ENCODE measurements at places on chromosomes 12 and 14. TPM values are rescaled to one million over a fixed set of nuclear protein-coding genes. Genes with fewer than 3 reads are reported as not detected.

TULP3 gene
- 25.3 TPM for total RNA-seq

GRCh38 chr12:51205350-51205749 is 12.5 kb downstream of the POU6F1 start:
- H3K27ac ChIP-seq, result no peak overlapping the region
- H3K36me3 ChIP-seq, result peaks cover 58% of the 10 kb centered on the region
- no peaks in the 10 kb centered on the region for H3K27me3 ChIP-seq
- no peak overlapping the region for H3K4me3 ChIP-seq
- ATAC-seq, result no peak

GRCh38 chr12:68971404-68971803 is 38.4 kb upstream of the CPM start:
- H3K27me3 ChIP-seq, result no peaks in the 10 kb centered on the region
- H3K27ac ChIP-seq, result no peak overlapping the region
- no peaks in the 10 kb centered on the region for H3K4me1 ChIP-seq
- ATAC-seq, result no peak
- H3K36me3 ChIP-seq, result no peaks in the 10 kb centered on the region
- no peak overlapping the region for H3K4me3 ChIP-seq

DNA sequence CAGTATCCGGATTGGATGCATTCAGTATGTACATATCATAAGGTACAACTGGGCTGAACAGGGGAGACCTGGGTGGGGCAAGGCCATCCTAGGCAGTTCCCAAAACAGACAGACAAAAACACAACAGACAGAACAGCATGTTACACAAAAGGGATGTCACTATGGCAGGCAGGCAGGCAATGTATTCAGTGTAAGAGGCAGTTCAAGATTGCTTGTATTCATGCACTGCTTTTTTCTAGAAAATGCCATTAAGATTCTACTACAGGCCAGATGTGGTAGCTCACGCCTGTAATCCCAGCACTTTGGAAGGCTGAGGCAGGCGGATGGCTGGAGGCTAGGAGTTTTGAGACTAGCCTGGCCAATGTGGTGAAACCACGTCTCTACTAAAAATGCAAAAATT is 3.5 kb downstream of the TBPL2 start:
- no peaks in the 10 kb centered on the region for H3K4me1 ChIP-seq
- H3K4me3 ChIP-seq, result no peak overlapping the region
- peaks cover 31% of the 10 kb centered on the region for H3K27me3 ChIP-seq
- no peaks in the 10 kb centered on the region for H3K36me3 ChIP-seq
- no peak overlapping the region for H3K27ac ChIP-seq

ZFC3H1 gene
- 65.2 TPM for total RNA-seq

- no peak overlapping the region for H3K27ac ChIP-seq
- H3K27me3 ChIP-seq, result no peaks in the 10 kb centered on the region
- H3K4me1 ChIP-seq, result no peaks in the 10 kb centered on the region
- no peak overlapping the region for H3K4me3 ChIP-seq
These were observed 478.2 kb downstream of the TMEM117 start for GRCh38 chr12:44314007-44314500.

Data from gastroesophageal sphincter (tissue), 4 donors.